ENCODE measurements at places on chromosomes 7 and 10.

DNA sequence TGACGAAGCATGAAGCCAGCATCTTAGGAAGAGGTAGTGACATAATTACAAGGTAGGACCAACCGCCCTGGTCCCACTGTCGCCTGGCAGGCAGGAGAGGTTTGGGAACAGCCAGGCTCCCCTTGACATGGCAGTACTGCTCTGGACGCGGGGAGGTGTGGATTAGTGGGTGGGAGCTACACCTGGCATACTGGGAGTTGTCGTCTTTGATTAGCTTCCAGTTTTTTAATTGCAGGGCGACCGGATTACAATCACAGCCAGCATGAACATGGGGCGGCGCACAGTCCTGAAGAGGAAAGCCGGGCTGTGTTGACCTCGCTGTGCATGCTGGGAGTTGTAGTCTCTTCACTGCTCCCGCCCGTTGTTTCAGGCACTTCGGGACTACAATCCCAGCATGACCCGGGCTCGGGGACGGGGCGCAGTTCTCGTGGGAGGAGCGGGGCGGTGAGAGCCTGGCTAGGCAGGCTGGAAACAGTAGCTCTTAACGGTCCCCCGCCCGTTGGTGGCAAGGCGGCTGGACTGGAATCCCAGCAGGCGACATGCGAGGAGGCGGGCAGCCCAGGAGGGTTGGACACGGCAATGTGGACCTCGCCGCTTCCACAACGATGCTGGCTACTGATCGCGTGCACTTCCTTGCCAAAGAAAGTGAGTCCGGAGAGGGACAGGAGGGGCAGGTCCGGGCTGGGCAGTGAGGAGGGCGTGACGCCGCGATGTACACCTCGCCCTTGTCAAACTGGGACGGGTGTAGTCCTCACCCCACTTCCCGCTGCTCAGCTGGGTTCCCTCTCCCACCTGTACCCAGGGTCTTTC lies 98.0 kb upstream of the ZNF722 start:
- DNase-seq, result no peak

GRCh38 chr7:149766135-149766675 lies 7.2 kb downstream of the ZNF467 start:
- DNase-seq, result peak; percentile 33

- no peak for DNase-seq
Measured at GRCh38 chr7:27111751-27112277, 9.3 kb upstream of the HOXA2 start.

GRCh38 chr7:54678763-54679489 lies 80.1 kb downstream of the SEC61G start:
- no peak for DNase-seq

DNA sequence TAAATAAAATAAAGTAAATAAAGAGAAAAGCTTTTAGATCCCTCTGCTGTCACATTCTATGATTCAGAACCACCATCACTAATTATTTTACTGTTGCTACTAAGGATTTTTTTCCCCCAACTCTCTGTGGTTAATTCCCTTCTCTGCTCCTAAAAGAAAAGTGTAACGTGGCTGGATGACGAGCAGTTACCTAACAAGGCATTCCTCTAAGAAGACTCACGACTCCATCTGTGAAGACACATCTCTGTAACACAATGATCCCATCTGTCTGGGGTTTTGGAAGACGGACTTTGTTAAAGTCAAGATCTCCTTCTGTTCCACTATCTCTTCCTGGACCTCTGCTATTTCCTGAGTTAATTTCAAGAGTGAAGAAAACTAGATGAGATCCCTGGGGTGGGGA lies 179.9 kb downstream of the SFMBT2 start:
- no peak for DNase-seq

DNA sequence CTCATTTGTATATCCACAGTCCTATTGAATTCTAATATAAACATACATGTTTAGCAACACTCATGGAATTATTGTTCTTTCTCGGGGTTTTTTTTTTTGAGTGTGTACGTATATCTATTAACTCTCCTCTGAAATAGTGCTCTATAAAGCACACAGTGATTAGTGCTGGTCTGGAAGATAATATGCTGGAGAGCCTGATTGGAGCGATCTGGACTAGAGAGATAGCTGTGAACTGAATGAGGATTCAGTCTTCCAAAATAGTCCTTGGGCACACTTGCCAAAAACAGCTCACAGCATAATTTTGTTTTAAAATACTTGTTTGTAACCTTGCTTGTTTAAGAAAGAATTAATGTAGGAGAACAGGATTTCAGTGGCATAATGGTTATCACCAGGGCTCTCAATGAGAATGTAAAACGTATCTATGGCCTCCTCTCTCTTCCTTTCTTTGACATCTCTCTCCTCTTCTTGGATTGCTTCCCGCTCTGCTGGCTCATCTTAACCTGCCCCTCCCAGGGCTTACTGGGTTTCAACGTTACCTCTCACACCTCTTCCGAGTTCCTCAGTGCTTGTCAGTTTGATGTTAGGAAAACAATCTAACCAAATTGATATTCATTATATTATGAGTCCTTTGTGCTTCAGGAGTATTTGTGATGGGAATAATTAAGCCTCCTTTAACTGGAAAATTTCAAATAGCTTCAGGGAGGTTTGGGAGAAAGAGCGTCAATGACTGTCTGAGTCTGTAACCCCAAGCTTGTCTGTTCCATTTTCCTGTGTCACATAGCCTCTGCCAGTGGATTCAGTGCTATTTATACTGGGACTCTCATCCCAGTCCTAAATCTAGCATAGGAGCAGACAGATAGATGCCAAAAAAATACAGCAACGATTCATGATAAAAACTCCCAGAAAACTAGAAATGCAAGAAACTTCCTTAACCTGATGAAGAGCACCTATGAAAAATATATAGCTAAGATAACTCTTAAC lies 16.2 kb upstream of the AGK start:
- no peak for DNase-seq

DNA sequence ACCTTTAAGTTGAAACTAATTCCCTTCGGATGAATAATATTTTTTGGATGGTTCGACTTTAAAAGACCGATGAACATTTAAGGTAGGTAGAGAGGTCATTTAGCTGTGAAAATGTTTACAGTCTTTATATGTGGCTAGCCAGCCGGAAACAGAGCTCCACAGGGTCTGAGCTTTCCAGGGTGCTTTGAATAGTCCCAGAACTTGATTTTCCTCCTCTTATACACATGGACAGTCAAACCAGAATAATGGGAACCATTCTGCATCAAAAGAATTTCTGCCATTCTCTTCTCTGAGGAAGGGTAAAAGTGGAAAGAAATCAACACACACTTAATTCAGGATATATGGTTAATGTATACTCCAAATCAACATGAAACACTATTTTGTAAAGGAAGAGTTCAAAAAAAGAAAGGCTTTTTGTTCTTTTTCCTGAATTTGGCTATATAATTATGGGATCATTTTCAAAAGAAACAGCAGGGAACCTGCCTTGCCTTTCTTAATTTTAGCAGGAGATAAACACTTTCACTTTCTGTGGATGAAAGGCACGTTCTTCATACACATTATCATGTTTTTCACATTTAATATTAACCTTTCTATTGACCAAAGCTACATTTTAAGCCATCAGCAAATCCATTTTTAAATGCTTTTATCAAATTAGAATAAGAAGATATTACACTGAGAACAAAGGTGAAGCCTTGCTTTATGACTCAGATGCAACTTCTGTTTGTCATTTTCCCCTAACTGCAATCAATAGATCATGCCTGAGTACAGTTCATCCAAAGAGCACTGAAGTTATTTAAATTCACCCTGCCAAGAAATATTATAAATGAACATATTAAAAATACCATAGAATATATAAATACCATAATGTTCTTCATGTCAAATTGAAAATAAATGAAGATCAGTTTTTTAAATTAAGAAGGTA lies 307.3 kb downstream of the THSD7A start:
- no peak for DNase-seq

- DNase-seq, result no peak
Measured at GRCh38 chr10:100736144-100736808, 9.1 kb upstream of the PAX2 start.

GRCh38 chr10:71247804-71248203 lies 35.4 kb downstream of the UNC5B start:
- no peak for DNase-seq

- no peak for DNase-seq
Measured at GRCh38 chr7:46969303-46970130, 612.4 kb downstream of the TNS3 start.

DNA sequence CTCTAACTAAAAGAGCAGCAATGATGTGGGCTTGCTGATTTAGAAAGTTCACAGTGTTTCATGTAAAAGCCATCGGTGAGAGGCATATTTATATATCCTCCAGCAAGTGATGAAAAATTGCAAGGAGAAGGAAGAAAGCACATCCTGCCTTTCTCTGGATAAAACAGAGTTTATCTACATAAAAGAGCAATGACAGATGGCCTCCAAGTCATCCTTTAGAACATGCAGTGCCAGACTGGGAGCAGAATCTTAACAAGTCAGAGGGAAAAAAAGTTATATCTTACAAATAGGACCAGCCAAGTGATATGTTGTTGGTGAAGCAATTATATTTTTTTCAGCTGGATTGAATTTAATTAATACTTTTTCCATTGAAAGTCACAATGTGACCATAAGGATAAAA lies 253.8 kb upstream of the MGMT start:
- no peak for DNase-seq

- no peak for DNase-seq
Measured at GRCh38 chr7:17176371-17177032, 122.0 kb upstream of the AHR start.

- DNase-seq, result no peak
Measured at GRCh38 chr7:143988976-143989745, 11.0 kb upstream of the OR6B1 start.

- DNase-seq, result no peak
Measured at GRCh38 chr10:34319197-34319846, 495.8 kb downstream of the PARD3 start.

DNA sequence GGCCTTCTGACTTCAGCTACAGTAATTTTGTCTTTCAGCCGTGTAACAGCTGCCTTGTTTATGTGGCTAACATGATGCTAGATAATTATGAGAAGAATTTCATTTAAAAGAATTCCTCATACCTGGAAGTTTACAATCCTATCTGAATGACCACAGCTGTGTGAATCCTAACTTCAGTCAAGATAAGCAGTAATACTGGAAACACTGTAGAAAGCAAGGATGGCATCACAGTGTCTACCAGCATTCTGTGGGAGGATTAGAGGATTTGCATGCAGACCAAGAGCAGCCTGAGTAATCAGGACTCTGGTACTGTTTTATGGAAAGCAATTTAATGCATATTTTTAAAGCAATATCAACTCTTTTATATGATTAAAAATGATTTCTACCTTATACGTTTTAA lies 282.4 kb downstream of the EXOC4 start:
- DNase-seq, result peak; percentile 17

DNA sequence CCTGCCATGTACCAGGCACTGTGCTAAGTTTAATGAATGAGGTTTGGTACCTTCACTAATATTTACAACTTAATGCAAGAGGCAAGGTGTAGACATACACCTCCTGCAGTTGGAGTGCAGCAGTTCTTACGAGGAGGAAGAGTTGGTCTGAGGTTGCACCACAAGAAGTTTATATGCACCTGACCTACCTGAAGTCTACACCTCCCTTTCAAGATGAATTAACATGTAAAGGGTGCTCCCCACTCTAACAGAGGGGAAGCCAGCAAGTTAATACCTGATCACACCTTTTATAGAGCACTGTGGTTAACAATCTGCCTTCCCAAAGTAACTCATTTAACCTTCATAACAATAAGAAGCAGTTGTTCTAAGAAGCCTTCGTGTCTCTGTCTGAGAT lies 120.0 kb downstream of the LYZL1 start:
- DNase-seq, result no peak

DNA sequence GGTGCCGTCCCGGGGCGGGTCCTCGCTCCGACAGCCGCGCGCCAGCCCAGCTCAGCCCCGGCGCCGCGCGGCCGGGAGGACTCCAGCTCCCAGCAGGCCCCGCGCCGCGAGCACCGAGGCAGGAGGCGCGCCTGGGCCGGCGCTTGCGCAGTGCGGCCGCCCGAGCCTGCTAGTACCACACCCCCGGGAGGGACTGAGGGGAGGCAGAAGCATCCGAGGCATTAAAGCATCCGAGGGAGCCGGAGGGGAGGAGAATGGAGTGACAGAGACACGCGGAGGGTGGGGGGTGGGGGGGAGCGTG lies at the start of gene GRK5:
Gene GRK5, plus strand, starts transcription at position 206 of the 301 bp plus-strand sequence. CDS start 347 bp downstream, outside the sequence.
- peak; percentile 99 for DNase-seq

DNA sequence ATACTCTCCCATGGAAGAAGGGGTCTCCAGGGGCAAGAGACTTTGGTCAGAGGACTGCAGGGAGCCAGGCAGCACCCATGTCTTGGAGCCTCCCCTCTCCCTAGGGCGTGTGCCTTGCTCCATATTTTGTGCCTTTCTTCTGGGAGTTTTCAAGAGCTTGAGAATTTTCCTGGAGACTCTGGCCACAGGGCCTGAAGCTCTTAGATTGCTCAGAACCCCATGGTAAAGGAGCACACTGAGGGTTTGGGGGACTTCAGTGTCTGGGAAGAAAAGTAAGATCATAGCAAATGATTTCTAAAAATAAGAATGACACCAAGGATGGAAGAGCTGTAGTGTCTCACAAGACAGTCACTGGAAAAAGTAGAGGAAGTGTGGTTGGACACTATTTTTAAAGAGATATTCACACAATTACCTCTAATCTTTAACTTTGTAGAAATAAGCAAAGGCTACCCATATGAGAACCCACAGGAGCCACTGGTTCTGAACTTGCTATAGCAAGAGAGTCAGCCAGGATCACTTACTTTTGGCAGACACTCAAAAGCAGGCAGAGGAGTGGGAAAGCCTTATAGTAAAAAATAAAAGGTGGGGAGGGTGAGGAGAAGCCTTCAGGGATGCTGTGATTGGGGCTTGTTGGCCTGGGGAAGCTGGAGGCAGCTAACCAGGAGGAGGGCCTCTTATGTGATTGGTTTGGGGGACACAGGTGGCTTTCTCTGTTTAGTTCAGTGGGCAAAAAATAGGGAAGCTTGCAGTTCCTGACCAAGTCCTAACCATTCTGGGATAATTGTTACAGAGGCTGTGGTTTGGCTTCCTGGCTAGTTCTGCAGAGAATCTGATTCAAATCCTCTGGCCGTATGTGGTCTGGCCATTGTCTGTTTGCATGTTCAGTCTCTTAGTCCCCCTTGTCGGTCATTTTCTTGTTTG lies 5.1 kb upstream of the CSGALNACT2 start:
- DNase-seq, result no peak

DNA sequence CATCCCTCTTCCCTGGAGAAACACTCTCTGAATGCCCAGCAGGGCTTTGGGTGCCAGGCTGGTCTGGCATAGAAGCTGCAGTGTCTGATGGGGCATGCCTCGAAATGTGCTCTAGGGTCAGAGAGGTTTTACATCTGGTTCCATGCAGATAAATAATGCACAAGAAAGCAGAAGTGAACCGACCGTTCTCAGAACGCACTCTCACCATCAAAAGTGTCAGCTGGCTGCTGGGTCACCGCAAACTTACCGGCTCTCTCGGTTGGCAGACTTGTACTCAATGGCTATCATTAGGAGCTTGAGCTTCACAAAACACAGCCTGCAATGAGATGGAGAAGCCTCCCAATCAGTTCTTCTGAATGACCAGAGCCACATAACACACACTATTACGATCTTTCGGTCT lies 610.0 kb downstream of the KCNMA1 start:
- DNase-seq, result no peak

Measured in neural progenitor cell (in vitro differentiated cells).